ENCODE measurements at places on chromosomes 11 and 22.

- DNase-seq, result no peak
Observed at GRCh38 chr11:10331548-10332289, 26.8 kb downstream of the ADM start.

GRCh38 chr22:40156001-40156516 lies 21.7 kb upstream of the TNRC6B start:
- no peak for DNase-seq

DNA sequence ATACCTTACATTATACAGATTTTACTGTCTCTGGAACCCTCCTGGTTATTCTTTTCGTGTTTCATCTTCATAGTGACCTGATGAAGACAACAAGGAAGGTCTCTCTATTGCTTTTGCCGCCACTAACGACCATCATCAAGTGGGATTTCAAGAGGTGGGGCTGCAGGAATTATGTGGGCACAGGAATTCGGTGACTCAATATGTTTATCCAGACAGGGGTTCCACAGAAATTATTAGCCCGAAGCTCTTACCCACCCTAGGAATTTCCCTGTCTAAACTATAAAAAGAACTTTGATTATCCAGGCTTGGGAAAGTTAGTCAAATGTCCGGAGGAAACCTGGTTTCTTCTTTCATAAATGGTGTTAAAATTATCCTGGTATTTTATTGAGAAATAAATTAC lies 566.8 kb upstream of the TENM4 start:
- DNase-seq, result no peak

GRCh38 chr11:100340466-100341319 lies 346.4 kb upstream of the ARHGAP42 start:
- no peak for DNase-seq

GRCh38 chr11:69245491-69246345 lies 48.2 kb upstream of the MYEOV start:
- no peak for DNase-seq

DNA sequence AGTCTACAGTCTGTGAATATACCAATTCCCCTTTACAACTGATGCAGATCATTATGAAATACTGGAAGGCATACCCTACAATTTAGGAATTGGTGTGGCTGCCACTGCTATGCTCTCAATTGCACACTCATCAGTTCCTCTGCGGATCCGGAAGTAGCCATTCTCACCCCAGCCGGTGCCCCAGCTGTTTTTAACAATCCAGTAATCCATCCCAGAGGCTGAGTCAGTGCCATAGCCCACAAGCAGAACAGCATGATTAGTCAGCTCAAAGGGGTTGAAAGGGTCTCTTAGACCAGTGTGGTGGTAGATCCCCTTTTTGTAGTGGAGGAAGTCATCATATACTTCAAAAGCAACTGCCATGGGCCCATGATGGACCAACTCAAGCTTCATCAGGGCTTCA lies 43.6 kb downstream of the CTSC start:
- DNase-seq, result no peak

DNA sequence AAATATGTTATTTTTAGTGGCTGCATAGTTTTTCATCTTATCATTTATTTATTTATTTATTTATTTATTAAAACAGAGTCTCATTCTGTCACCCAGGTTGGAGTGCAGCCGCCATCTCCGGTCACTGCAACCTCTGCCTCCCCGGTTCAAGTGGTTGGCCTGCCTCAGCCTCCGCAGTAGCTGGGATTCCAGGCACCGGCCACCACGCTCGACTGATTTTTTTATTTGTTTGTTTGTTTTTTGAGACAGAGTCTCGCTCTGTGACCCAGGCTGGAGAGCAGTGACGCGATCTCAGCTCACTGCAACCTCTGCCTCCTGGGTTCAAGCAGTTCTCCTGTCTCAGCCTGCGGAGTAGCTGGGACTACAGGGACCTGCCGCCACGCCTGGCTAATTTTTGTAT lies 262.9 kb upstream of the DDI1 start:
- no peak for DNase-seq
